ENCODE measurements at places on chromosomes 11 and 22. TPM values are rescaled to one million over a fixed set of nuclear protein-coding genes. Genes with fewer than 3 reads are reported as not detected.

Gene TRIM34
- total RNA-seq, result 10.3 TPM

Gene RAG1
- 0.36 TPM for total RNA-seq

Gene GPHA2
- total RNA-seq, result not detected

Gene HEPHL1
- total RNA-seq, result not detected

Gene SLC22A12
- total RNA-seq, result not detected

Gene APOBEC3F
- 5.1 TPM for total RNA-seq

Gene PRPF19
- total RNA-seq, result 46.0 TPM

- DNase-seq, result no peak
Measured at GRCh38 chr11:102464859-102465500, 12.4 kb upstream of the TMEM123 start.

DNA sequence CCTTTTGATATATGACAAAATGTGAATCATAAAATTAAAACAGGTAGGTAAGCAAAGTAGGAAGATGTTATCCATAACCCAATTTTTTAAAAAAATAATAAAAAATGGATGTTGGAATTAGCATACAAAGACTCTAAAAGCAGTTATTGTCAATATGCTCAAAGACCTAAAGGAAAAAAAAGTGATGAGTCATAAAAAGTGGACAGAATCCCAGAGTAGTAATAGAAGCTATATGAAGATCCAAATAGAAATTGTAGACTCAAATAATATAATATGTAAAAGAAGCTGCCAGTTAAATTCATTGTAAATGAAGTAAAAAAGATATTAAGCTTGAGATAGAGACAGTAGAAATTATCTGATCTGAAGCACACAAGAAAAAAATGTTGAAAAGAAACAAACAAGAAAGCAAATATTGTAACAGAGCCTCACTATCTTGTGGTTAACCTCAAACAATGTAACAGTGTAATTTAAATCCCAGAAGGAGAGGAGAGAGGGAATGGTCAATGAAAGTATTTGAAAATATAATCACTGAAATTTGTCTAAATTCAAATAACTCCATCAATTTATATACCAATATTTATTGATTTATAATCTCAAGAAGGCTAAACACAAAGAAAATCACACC, 773.4 kb upstream of the RAG2 start:
- no peak for DNase-seq

DNA sequence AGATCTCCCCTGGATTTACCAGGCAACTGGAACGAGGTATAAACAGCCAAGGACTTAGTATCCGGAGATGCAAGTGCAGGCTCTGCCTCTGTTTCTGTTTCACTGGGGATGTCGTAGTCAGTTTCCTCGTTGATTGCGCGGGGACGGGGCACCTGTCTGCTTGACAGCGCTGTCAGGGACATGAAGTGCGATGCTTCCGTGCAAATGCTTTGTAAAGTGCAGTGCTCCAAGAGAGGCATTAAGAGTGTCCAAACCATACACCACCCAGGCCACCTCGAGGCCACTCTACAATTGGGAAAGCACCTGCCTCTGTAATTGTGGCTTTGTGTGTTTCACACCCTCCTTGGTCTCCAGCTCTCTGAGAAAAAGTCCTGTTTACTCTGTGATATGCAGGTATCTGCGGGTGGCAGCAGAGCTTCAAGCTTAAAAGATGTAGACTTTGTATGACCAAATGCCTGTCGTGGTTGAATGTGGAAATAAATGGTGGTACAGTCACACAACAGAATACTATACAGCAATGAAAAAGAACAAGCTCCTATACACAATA, 18.6 kb upstream of the CD5 start:
- DNase-seq, result no peak

DNA sequence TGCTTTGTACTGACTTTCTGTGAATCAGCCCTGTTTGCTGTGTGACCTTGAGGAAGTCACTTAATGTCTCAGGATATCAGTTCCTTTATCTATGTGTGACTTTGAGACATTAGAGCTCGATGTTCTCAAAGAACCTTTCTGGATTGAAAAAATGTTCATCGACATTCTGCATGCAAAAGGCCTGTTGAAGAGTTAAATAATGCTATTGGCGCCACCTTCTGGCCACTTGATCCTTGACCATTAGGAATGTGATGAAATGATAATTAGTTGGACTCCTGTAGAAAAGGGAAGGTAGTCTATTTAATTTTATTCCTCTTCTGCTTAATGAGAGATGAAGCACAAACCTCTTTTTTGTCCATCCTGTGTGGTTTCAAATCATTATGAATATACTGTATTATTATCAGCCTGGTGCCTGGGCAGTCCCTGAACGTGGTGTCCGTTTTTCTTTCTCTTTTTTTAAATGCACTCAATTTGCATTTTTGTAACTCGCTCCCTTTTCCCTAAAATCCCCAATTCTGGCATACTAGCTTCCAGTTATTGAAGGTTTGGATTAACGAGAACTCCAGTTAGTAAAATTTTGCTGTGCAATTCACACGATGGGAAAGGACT, 20.7 kb downstream of the ELF5 start:
- DNase-seq, result peak; percentile 92

GRCh38 chr11:67309166-67309565, 5.8 kb downstream of the SSH3 start:
- DNase-seq, result peak; percentile 58

DNA sequence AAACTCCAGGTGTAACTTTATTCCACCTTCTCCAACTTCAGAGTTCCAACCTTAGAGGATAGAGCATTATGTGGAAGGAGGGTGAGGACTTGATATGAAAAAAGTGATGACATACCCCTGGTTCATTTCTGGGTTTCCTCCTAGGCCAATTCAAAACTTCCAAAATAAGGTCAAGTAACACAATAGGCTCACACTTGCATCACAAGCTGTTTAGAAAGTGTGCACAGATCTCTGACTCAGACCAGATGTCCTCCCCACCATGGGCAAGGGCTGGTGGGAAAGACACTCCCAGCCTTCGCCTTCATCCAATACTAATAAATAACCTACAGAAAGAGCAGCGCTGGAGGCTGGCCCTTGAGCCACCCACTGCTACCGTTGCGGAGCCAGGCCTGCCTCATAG, 5.8 kb upstream of the BUD13 start:
- no peak for DNase-seq

DNA sequence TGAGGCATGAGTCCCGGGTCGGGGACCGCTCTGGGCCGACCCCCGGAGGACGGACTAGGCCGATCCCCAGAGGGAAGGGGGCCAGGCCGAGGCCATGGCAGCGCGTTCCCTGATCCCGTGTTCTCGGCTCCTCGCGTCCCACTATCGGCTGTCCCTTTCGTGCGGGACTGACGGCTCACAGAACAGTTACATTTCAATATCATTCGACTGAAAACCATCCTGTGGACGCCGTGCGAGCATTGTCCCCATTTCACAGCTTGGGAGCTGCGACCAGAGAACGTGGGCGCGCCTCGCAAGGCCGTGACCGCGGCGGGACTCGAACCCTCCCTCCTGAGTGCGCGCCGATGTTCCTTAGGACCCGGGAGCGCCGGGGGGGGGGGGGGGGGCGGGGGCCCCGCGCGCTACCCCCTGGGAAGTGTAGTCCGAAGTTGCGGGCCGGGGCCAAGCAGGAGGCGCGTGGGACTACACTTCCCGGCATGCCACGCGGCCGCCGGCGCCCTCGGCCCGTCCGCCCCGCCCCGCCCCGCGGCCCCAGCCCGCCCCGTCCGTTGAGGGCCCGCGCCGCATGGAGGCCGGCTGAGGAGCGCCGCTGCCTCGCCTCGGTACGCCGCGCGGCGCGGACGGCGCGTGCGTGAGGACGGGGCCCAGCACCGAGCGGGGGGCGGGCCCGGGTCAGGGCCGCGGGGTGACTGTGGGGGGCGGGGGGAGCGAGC, at the start of gene TRABD:
TSS of gene TRABD (plus strand) at position 539 of the 713 bp plus-strand sequence. CDS start 7,148 bp downstream, outside the sequence.
- DNase-seq, result peak; percentile 100

GRCh38 chr11:67437082-67437808, at the start of gene PTPRCAP:
PTPRCAP (minus strand) TSS chr11:67437682; CDS start chr11:67437619, 63 bp downstream.
- DNase-seq, result no peak

GRCh38 chr22:23075525-23076216, 5.4 kb downstream of the GNAZ start:
- DNase-seq, result peak; percentile 65

DNA sequence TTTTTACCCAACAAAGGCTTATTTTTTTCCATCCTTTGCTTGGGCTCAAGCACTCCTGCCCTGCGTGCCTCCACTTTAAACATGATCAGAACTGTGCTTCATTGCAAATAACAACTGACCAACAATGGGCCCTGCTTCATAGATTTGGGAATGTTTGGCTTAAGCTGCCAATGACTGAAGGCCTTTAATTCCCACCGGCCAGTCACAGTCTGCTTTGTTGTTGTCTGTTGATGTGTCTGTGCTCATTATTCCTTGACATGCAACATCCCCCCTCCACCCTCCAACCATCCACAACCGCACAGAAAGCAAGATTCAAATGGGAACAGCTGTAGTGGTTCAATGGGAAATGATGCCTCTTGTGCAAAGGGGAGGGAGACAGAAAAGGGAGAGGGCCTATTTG, 23.0 kb downstream of the PAX6 start:
- no peak for DNase-seq

GRCh38 chr22:22748756-22749155, 104.3 kb downstream of the GGTLC2 start:
- DNase-seq, result no peak

DNA sequence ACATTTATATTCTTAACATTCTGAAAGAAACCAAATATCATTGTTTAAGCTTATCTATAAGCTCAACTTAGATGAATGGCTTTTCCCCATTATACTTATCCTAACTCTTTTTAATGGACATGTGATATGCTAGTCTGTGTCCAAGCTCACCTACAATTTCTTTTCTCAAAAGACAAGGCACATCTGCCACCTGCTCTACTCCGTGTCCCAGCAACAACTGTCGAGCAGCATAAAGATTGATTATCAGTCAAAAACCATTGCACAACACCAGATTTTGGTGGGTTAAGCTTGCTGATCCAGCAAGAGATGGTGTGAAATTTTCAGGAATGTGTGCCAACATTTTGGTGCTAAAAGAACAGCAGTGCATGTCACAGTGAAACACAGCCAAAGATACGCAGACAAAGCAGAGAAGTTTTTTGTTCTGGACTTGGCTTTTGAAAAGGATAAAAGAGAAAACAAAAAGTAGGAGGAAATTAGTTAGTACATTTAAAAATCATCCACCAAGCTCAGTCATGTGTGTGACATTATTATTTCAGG, 65.8 kb downstream of the DCDC1 start:
- DNase-seq, result no peak

GRCh38 chr11:17730608-17731462, 3.7 kb upstream of the KCNC1 start:
- DNase-seq, result peak; percentile 99

DNA sequence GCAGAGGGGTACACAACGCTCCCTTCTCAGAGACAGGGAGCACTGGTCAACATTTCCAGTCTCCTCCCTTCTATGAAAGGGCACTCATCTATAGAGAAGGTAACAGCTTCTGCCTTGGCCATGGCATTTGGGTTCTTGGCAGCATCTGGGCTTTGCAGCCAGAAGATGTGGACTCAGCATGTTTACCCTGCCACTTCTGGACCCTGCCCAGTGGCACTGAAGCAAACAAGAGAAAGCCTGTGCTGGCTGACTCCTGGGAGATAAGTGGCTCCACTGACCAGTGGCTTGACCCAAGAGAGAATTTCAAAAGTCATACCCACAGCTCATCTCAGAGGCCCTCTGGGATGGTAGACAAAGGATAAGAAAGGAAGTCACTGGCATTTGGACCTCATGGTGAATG, 8.0 kb downstream of the CSNK2A3 start:
- DNase-seq, result no peak

- no peak for DNase-seq
Measured at GRCh38 chr11:101327908-101328307, 198.3 kb upstream of the PGR start.

GRCh38 chr11:92227959-92228935, 3.6 kb downstream of the FAT3 start:
- DNase-seq, result peak; percentile 75

GRCh38 chr11:132838627-132839026, 693.7 kb downstream of the OPCML start:
- DNase-seq, result no peak

DNA sequence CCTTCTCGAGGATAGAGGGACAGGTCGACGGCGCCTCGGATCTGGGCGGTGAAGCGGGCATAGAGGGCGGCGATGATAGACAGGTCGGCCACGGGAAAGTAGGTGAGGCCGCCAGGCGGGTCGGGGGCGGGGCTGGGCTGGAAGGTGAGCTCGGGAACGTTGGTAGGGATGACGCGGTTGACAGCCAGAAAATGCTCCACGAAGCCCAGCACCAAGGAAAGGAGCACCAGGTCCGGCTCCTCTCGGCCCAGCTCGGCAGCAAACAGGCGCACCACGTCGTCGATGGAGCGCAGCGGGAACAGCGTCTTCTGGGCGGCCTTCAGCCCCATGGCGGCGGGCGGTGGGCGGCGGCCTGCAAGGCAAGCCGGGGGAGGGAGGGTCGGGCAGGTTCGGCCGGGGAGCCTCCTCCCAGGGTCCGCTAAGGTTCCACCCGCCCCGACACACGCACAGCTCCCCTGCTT, 540 bp downstream of the MEN1 start:
- peak; percentile 90 for DNase-seq

Measured in osteoblast (primary cell).